Kasumi-1 (cell line): ENCODE measurements at places on chromosomes 1 and 21.
A peak's percentile ranks its signal among the peaks of the same experiment; 100 is the strongest.

GRCh38 chr1:47622776-47623556 lies 185.1 kb downstream of the FOXD2 start:
- no peak for DNase-seq

DNA sequence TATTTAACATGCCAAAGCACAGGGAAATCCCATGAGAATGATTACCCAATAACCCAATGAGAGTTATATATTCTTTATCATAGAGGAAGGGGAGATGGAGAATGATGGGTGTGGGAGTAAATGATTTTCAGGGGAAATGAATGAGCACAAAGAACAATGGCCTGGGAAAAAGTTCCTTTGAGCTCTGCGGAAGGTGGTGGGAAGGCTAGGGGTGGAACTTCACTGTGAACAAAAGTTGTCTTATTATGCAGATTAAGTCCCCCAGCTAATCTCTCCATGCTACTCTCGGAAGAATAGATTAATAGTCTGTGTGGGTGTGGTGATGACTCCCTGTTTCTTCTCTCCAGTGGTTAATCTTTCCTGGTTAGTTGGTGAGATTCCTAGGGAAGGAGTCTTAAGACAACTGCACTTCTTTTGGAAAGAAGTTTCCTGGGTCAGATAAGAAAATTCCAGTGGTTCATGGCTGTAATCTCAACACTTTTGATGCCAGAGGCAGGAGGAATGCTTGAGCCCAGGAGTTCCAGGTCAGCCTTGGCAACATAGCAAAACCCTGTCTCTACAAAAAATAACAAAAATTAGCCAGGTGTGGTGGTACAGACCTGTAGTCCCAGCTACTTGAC lies 71.6 kb downstream of the DNTTIP2 start:
- no peak for DNase-seq

DNA sequence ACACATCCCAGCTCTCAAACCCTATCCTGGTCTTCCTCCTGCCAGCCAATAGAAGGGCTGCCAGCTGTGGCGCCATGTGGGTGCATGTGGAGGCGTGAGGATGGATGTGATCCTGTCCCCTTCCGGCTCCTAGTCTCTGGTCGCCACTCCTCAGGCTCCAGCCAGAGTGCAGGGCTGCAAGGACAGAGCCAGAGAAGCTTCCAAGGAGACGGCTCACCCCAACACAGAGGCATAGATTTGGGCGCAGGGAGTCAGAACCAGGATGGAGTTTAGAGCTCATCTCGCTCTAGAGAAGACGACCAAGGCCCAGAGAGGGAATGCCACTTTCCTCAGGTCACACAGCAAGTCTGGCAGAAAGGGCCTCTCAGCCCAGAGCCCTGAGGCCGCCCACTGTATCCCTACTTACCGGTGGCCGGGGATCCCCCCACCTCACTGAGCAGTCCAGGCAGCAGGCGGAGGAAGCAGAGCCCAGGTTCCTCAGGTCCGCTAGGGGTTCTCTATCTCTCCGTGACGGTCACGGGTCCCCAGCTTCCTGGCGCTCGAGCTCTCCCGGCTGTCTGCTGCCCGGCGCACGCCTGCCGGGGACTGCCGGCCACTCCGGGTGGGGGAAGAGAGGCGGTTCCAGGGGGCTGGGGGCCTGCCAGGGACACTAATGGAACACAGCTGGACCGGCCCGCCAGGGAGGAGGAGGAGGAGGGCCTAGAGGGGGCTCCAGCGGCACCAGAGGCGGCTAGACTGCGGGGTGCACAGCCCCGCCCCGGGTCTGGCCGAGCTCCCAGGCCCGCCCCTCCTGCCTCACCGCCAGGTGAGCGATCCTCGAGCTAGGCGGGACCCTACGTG lies at the start of gene COL16A1:
Gene COL16A1, minus strand, starts transcription at position 587 of the 840 bp plus-strand sequence. CDS start 1,824 bp downstream, outside the sequence.
- no peak for DNase-seq

GRCh38 chr1:223756806-223757700 lies 44.7 kb downstream of the CAPN2 start:
- no peak for DNase-seq

GRCh38 chr1:205435578-205436573 lies 14.0 kb upstream of the LEMD1 start:
- DNase-seq = no peak

- DNase-seq = peak; percentile 25
Observed at GRCh38 chr1:28887835-28888682, 26.3 kb upstream of the EPB41 start.

DNA sequence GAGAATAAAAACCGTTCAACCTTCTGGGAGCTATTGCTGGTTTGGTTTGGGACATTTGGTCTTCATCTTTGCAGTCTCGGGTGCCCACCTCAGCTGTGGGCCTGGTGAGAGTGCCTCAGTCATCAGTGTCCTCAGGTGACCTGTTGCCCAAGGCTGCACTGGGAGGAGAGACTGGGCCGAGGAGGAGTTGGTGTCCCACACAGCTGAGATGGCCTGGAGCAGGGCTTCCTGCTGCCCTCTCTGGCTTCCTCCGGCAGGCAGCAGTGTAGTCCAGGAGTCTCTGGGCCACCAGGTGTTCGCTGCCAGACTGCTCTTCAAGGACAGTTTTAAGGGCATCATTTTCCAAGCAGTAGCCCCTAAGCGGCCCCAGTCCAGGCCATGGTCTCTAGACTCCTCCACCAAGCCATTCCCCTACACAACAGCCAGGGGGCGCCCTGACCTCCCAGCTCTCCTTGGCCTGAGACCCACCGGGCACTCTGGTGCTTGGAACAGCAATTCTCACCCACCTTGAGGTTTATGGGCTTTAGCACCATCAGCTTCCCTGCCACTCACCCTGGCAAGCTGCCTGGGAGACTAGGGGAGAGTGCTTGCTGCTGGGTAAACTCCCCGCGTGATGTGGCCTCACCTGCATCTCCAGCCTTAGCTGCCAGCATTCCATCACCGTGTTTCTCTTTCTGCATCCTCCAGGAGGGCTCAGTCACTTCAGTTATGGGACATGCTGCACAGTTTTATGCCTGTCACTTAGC lies 9.1 kb upstream of the SYTL1 start:
- DNase-seq = peak; percentile 39

- peak; percentile 24 for DNase-seq
Observed at GRCh38 chr1:39574646-39575045, 1.9 kb downstream of the PABPC4 start.

DNA sequence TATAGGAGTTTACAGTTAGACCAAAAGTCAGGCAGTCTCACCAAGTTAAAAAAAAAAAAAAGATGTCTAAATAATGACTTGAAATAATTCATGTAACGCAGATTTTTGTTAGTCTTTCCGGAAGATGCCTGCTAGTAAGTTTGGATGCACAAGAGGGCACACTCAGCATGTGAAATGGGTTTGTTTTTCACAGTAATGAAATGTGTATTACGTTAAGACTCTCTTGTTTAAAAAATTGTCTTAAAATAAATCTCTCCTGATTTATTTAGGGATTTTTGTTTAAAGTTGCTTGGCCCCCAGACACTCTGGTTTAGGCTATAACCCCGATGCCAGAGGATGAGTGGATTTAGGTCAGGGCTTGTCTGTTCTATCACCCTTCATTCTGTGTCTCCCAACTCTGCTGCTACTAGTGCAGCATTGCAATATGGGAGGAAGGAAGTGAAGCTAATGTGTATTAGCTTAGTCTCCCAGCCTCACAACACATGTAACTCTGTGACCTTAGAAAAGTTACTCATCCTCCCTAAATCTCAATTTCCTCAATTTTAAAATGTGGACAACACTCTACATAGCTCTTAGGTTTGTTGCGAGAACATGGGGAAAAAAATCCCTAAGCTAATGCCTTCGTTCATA lies 25.7 kb downstream of the CTH start:
- DNase-seq = peak; percentile 72

GRCh38 chr1:227559499-227559898 lies 3.9 kb upstream of the ZNF678 start:
- no peak for DNase-seq

GRCh38 chr1:210681158-210681557 lies 352.5 kb downstream of the HHAT start:
- DNase-seq = peak; percentile 0

DNA sequence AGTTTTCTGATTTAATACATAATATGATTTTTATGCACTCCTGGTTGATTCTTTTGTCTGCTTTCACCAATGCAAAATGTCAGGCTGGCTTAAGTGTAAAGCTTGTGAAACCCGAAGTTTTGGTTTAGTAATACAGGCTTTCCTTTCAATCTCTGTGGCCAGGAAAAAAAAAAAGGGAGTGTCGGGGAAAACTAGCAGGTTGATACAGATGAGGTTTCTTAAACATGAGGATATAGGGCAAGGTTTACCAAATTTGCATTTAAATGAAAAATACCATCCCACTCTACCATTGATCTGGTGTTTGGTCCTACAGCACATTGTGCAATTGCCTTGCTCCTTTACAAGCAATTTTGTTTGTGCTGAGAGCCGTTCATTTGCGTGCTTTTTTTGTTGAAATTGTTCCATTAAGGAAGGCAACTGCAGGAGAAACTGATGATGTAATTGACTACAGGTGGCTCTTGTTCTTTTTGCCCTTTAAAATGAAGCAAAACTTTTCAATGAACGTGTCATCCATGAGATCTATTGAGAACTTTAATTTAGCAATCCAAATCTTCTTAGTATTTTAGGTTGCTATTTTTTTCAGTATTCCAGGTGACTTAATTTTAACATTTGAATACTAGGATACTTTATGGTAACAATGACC lies 22.7 kb downstream of the CLIC6 start:
- no peak for DNase-seq

DNA sequence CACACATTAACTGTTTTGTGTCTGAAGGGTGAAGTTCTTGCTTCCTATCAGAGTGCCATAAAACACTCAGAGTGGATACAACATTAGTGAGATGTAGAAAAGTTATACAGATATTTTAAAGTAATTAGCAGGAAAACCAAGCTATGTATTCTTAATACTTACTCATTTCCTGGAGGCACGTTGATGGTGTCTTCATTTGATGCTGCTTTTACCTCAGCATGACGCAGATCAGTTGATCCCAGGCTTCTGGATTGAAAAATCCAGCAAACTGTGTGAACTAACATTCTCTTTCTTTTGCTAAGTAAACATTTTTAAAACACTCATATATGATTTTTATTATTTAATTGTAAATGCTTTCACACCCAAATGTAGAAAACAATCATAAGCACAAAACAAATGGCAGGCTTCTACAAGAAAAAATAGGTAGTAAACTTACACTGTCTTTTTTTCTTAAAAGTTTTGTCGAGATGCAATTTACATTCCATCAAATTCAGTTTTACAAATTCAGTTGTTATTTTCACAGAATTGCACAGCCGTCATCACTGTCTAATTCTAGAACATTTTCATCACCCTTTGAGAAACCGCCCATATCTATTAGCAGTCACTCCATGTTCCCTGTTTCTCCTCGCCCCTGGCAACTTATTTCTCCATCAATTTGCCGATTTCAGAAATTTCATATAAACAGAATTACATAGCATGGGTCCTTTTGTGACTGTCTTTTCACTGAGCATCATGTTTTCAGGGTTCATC lies 198.9 kb downstream of the LRRC7 start:
- DNase-seq = no peak

- no peak for DNase-seq
Observed at GRCh38 chr1:18394563-18395156, 86.1 kb upstream of the KLHDC7A start.

GRCh38 chr1:94579876-94580294 lies 38.3 kb upstream of the F3 start:
- no peak for DNase-seq

DNA sequence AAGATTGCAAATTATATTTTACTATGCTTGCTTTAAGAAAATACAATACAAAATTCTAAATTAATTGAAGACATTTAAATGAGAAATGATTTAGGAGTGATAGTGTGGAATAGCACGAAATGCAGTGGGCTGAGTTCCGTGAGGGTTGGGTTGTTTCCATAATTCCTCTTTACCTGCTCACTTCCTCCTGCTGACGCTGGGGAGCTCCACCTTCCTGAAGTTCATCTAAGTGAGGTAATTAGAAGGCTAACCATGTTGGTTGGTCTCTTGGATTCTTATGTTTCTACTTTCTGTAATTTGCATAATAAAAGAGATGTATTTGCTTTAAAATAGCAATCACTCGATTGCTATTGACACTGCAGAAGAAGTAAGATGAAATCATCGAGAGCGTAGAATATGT lies 4.7 kb downstream of the OR14I1 start:
- no peak for DNase-seq

DNA sequence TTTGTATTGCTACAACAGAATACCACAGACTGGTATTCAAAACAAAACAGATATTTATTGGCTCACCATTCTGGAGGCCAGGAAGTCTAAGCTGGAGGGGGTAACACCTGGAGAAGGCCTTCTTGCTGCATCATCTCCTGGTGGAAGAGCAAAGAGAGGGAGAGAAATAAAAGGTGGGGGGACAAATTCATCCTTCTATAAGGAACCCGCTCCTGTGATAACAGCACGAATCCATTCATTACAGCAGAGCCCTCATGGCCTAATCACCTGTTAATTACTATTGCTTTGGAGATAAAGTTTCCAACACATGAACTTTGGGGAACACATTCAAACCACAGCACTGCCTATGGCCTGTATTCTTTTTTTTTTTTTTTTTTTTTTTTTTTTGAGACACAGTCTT lies 5.4 kb downstream of the S100A2 start:
- DNase-seq = no peak

GRCh38 chr1:76141929-76142328 lies 67.4 kb downstream of the ST6GALNAC3 start:
- no peak for DNase-seq

DNA sequence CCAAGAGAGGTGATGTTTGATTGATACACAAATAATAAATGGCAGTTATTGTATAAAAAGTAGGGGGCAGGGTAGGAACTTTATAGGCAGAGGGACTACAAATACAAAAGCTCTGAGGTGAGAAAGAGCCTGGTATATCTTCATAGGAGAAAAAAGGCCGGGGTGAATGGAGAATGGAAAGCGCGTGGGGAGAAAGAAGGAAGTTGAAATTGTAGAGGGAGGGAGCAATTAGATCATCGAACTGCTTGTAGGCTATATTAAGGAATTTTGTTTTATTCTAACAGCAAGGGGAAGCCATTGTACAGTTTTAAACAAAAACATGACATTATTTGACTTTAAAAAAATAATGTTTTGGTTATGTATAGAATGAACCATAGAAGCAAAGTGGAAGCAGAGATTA lies 147.4 kb downstream of the PDE4B start:
- DNase-seq = no peak

- no peak for DNase-seq
Observed at GRCh38 chr1:63524201-63524600, 876 bp downstream of the EFCAB7 start.

DNA sequence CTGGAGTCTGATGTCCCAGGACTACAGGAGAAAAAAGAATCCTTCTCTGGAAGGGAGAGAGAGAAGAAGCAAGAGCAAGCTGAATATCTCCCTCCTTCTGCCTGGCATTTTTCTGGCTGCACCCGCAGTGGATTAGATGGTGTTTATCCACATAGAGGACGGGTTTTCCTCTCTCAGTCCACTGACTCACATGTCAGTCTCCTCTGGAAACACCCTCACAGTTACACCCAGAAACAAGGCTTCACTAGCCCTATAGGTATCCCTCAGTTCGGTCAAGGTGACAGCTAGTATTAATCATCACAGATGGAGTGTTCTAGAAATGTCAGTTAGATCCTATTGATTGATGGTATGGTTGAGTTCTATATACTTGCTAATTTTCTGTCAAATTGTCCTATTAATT lies 87.9 kb downstream of the RHOU start:
- DNase-seq = no peak
